ENCODE measurements at places on chromosomes 1 and 21. TPM values are rescaled to one million over a fixed set of nuclear protein-coding genes. Genes with fewer than 3 reads are reported as not detected.
A peak's percentile ranks its signal among the peaks of the same experiment; 100 is the strongest.

GRCh38 chr1:215761446-215761845, 194.3 kb downstream of the KCTD3 start:
- no peak overlapping the region for H3K4me3 ChIP-seq
- H3K27me3 ChIP-seq, result no peaks in the 10 kb centered on the region
- H3K36me3 ChIP-seq, result no peaks in the 10 kb centered on the region
- no peak for DNase-seq
- no peaks in the 10 kb centered on the region for H3K4me1 ChIP-seq

- no peaks in the 10 kb centered on the region for H3K27me3 ChIP-seq
- no peaks in the 10 kb centered on the region for H3K36me3 ChIP-seq
- no peaks in the 10 kb centered on the region for H3K4me1 ChIP-seq
- no peak for DNase-seq
- no peak overlapping the region for H3K4me3 ChIP-seq
- H3K27ac ChIP-seq, result no peak overlapping the region
These were observed 1029.0 kb upstream of the B3GALT2 start for GRCh38 chr1:194215448-194215847.

DNA sequence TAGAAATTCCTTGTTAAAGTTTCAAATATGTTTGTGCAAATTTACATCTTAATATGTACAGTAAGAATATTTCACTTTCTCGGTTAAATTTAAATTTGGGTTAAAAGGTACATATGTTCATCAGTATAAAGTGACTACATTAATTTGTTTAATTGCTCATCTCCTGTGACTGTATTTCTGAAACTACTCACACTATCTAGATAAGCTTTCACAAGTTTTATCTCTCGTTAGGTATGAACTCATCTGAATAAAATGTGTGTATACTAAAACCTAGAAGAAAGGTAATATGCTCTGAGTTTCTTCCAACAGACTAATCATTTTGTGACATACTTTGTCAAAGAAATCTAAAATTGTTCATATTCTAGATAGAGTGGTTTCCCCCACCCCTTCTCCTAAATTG, 150.7 kb downstream of the PATJ start:
- H3K36me3 ChIP-seq, result peaks cover 9% of the 10 kb centered on the region
- no peak for DNase-seq
- H3K27ac ChIP-seq, result no peak overlapping the region
- no peaks in the 10 kb centered on the region for H3K27me3 ChIP-seq

- no peaks in the 10 kb centered on the region for H3K36me3 ChIP-seq
- no peak overlapping the region for H3K27ac ChIP-seq
- no peaks in the 10 kb centered on the region for H3K4me1 ChIP-seq
- H3K4me3 ChIP-seq, result no peak overlapping the region
- H3K27me3 ChIP-seq, result no peaks in the 10 kb centered on the region
These were observed 191.3 kb upstream of the LMO4 start for GRCh38 chr1:87137342-87137739.

DNA sequence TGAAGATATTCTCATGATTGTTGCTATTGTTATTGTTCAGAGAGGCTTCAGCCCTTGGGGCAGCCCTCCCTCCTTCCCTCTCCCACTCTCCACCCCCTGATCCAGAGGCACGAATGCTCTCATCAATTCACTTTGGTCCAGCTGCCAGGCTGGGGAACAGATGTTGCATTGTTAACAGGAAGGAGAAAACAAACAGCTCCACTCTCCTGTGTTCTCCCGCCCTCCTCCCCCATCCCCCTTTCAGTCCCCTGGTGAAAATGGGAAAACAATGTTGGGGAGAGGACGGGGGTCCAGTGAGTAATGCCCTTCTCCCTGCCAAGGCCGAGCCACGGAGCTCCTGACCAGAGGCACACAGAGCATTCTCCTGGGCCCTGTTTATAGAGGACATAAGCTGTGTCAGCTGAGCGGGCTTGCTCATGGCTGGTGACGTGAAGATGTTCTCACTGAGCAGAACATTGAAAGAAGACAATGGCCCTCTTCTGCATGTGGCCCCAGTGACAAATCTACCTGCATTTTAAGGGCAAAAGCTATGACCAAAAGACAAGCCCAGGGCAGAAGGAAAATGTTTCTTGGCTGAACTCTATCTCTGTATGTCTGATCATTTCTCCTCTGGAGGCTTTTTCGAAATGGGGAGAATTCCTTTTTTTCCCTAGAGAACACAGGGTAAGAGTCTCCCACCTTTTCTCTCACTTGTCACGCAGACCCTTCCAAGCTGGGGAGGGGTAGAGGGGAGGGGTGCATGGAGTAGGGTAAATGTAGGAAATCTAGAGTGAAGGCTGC, 111.7 kb downstream of the GLUL start:
- peak; percentile 73 for DNase-seq
- no peaks in the 10 kb centered on the region for H3K27me3 ChIP-seq
- H3K4me3 ChIP-seq, result no peak overlapping the region
- no peaks in the 10 kb centered on the region for H3K36me3 ChIP-seq
- H3K4me1 ChIP-seq, result peaks cover 11% of the 10 kb centered on the region

DNA sequence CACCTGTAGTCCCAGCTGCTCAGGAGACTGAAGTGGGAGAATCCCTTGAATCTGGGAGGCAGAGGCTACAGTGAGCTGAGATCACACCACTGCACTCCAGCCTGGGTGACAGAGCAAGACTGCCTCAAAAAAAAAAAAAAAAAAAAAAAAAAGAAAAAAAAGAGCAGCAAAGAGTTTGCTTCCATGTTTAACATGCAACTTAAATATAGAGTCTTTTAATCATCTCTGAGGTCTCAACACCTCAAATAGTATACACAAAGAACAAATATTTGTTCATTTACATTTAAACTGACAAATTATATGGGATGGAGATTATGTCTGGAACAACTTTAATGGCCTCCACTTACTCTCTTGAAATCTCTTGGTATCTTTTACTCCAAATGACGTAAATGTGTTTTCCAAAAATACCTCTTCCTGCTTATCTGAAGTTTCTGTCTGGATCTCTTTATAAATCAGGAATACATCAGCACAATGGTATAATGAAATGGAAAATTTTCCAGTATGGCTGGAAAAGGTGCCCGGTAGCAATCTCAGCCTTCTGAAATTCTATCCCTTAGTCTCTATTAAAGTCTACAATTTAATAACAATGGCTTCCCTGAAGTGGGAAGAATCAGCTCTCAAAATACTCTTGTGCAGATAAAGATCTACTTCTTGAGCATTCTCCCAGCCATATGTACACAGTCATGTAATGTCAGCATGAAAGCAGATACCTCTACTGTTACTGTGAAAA, 258.5 kb downstream of the OMA1 start:
- DNase-seq, result no peak
- H3K4me3 ChIP-seq, result no peak overlapping the region
- no peaks in the 10 kb centered on the region for H3K4me1 ChIP-seq
- H3K36me3 ChIP-seq, result no peaks in the 10 kb centered on the region

DNA sequence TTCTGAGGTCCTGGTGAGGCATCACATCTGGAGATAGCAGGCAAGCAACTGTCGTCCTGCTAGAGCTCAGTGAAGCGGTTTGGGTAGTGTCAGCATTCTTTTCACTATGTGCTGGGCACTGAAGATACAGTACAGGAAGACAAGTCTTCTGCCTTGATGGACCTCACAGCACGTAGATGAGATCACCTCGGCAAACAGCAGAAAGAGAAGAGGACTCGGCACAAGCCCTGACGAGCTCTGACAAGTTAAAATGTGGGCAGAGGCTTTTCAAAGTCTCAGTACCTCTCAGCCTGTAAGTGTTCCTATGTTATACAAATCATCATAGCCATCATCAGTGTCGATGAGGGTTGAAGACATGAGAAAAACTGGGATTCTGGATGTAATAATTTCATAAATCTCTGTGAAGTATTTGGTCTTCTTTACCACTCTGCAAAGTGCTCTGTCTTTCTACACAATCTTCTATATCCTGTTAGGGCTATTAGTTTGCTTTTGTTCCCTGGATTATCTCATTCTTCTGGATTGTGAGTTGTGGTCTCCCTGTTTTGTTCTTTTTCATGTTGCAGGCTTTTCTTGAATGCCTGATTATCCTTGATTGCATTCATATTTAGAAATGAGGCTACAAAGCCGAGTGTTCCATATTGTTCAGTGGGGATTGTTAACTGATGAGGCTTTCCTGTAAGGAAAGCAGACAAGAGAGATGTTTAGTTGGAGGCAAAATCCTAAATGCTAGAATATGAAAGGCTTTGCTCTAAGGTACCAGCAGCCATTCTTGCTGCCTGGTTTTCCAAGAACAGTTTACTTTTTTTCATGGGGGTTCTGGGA, 24.2 kb downstream of the MAEL start:
- H3K4me1 ChIP-seq, result no peaks in the 10 kb centered on the region
- no peaks in the 10 kb centered on the region for H3K36me3 ChIP-seq
- H3K27ac ChIP-seq, result no peak overlapping the region
- DNase-seq, result no peak
- H3K4me3 ChIP-seq, result no peak overlapping the region

Gene TTC4
- 32.5 TPM for total RNA-seq

- H3K4me3 ChIP-seq, result no peak overlapping the region
- peak; percentile 69 for DNase-seq
These were observed 560.2 kb downstream of the SMYD3 start for GRCh38 chr1:245946905-245947304.

DNA sequence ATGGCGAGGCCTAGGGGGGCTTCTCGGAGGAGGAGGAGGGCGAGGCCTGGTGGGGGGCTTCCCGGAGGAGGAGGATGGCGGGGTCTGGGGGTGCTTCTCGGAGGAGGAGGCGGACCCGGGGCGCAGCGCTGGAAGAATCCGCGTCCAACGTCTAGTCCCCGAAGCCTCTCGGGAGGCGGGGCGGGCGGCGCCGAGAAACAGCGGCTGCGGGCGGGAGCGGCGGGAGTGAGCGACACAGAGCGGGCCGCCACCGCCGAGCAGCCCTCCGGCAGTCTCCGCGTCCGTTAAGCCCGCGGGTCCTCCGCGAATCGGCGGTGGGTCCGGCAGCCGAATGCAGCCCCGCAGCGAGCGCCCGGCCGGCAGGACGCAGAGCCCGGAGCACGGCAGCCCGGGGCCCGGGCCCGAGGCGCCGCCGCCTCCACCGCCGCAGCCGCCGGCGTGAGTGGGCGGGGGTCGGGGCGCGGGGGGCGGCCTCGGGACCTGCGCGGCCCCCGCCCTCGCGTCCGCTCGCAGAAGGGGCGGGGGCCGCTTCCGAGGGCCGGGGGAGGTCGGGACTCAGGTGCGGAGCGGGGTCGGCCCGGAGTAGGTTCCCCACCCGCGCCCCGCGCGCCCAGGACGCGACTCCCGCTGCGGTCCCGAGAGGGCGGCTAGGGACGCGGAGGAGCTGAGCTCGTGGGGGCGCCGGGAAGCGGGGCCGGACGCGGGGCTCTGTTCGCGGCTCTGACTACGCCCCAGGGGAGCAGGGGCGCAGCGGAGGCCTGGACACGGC, at the start of gene KLHL17:
Gene KLHL17 (plus strand): TSS at position 222 of the 769 bp plus-strand sequence. CDS start 110 bp downstream, at position 332.
- no peak for DNase-seq
- peaks cover 15% of the 10 kb centered on the region for H3K36me3 ChIP-seq
- H3K4me1 ChIP-seq, result peaks cover 40% of the 10 kb centered on the region
- peak within 1 kb of the TSS; percentile 100 for H3K4me3 ChIP-seq
- H3K27me3 ChIP-seq, result no peaks in the 10 kb centered on the region

DNA sequence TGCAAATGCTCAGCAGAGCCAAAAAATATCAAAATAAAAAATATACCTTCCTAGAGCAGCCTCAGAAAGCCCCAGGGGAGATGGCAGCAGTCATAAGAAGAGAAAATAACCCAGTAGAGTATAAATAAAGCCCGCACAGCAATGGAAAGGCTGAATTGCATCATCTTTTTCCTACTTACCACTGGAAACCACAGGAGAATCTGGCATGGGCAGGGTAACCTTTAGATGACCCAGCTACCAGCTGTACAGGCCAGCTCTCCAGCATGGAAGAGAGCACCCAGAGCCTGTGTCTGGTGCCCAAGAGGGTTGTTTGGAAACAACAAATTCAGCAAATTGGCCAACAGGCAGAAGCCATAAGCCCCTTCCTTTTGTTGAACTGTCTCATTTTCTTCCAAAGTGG, 253.1 kb downstream of the OMA1 start:
- no peaks in the 10 kb centered on the region for H3K27me3 ChIP-seq
- H3K27ac ChIP-seq, result no peak overlapping the region
- H3K36me3 ChIP-seq, result no peaks in the 10 kb centered on the region
- no peak for DNase-seq

Gene PCAT6
- total RNA-seq, result not detected

Data from sigmoid colon (tissue), 7 donors.